ENCODE measurements at places on chromosomes 1 and 21.
A peak's percentile ranks its signal among the peaks of the same experiment; 100 is the strongest.

GRCh38 chr1:244205171-244205570, 154.1 kb downstream of the ZBTB18 start:
- no peak for DNase-seq

DNA sequence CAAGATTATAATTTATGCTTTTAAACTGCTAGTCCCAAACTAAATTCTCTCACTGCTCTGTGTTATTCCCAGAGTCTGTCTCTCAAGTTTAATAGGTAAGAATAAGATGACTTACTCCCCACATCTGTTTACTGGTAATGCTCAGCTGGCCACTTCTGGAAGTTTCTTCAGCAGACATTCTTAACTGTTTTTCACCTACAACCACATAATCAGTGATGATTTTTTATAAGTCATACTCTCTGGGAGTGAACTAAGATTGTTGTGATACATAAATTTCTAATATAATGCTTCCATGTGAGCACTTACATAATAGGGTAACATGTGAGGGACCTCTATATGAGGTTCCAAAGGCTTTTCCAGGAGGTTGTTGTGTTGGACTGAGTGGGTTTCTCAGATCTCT, 8.7 kb downstream of the SLAMF7 start:
- DNase-seq = no peak

DNA sequence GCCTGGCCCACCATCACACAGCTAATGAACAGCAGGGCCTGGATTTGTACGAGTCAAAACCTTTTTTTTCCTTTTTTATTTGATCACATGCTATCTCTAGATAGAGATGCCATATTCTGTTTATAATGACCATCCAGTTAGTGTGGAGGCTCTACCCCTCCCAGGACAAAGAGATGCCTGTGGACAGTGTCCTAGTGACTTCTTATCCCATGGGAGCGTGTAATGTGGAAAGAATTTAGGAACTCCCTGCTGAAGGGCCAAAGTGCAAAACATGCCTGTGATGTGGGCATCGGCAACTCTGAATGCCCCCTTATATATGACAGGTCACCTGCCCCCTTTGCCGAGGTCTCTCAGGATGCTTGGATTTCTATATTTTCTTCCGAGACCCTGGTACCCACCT, 292.2 kb downstream of the RRAGC start:
- DNase-seq = no peak

GRCh38 chr1:1063261-1063944, 10.7 kb downstream of the RNF223 start:
- DNase-seq = no peak

DNA sequence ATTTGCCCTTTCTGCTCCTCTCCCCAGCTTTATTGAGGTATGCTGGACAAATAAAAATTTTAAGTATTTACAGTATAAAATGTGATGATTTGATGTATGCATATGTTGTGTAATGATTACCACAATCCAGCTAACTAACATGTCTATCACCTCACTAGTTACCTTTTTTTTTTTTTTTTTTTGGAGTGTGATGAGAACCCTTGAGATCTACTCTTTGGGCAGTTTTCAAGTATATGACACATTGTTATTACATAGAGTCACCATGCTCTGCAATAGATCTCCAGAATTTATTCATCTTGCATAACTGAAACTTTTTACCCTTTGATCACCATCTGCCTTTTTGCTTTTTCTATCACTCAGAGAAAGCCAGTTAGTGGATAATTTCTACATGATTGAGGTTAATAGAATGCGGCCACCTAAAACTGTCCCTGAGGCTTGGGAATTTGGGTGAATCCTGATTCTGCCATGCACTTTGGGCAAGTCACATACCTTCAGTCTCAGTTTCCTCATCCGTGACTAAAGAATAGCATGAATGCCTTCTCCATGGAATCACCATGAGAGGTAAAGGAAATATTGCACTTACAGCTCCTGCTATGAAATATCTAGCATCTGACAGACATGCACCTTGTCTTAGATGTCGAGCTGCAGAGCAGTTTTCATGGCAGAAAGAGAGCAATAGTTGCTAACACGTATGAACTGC, 295.2 kb downstream of the DISC1 start:
- DNase-seq = no peak

DNA sequence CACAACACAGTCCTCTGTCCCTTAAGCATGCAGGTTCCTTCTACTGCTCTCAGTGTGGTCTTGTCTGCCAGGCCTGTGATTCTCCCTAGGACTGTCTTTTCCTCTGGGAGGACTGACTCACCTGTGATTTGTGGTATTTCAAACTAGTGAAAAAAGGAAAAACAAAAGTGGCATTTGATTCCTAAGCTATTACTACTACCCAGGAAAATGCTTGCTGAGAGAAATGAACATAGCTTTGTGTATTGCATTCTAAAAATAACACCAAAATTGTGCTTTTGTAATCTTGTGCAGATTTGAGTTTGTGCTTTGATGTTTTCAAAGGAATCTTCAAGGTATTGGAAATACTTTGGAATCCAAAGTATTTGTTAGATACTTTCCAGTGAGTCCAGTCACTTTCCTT, 57.0 kb downstream of the GPR161 start:
- no peak for DNase-seq

GRCh38 chr1:58905628-58906221, 121.9 kb upstream of the JUN start:
- DNase-seq = no peak

- no peak for DNase-seq
Measured at GRCh38 chr1:19625291-19625937, 18.7 kb upstream of the NBL1 start.

- DNase-seq = no peak
Measured at GRCh38 chr21:42199868-42200463, 19.0 kb upstream of the ABCG1 start.

- DNase-seq = no peak
Measured at GRCh38 chr1:58251430-58252073, 295.0 kb downstream of the OMA1 start.

DNA sequence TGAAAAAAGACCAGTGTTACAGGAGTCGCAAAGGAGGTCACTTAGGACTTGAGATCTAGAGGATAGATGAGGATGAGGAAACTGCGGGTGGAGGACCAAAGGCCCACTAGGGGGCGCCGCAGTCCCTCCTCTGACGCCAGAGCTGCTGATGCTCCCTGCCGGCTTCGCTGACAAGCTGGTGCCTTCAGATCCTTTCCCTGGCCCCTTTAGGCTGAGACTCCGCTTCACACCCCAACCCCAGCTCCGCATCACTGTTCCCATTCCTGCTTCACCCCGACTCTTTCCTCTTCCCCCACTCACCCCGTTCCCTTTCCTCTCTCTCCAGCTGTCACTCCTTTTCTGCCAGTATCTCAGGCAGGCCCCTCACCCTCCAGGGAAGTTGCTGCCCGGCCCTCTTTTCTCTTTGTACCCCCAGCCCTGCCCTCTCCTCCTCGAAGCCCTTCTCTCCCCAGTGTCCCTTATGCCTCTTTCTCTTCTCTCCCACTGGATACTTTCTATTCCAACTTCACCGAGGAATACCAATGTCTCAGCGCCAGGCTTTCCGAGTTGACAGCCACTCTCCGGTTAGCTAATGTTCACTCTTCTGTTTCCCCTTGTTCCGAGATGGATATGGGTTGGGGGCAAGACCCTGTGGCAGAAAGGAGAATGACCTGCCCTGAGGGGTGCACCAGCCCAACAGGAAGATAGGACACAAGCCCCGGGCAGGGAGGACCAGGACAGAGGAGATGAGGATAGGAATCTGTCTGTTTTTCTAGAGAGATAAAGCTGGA, 4.5 kb downstream of the KCNJ9 start:
- peak; percentile 69 for DNase-seq

DNA sequence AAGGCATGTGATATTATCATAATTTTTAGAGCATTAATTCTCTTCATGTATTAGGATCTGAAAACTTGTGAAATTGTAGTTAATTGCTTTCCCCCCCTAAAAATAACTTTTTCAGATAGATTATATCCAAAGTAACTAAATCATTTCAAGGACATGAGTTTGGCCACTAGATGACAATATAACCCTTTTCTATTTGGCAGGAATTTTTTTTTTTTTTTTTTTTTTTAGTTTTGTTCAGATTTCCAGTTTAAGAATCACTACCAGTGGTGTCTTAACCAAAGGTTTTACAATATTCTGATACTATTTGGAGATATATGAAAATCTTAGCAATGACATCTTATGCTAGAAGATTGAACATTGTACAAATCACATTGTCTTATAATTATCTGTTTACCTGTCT, 370.8 kb downstream of the AMY1C start:
- no peak for DNase-seq

DNA sequence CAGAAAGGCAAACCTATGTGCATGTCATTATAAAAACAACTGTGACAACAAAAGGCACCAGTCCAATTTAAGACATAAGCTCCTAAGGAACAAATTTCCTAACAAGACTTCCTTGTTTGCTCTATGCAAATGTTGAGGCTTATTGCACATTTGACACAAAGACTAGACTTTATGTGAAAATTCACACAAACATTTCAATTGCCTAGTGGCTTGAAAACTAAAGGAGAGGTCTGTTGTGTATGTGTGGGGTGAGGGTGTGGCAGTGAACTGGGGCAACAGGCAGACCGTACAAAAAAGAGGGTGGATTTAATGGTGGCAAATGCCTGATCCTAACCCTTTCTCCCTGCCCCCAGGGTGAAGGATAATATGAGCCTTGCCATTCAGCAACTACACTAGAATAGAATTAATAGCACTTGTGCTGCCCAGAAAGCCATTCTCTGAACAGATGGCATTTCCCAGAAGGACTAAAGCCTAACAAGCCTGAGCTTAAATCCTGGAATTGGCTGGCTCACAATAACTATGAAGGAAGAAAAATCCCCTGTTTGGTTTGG, 73.9 kb downstream of the GLUL start:
- DNase-seq = no peak

GRCh38 chr1:9737671-9738070, 86.1 kb downstream of the CLSTN1 start:
- DNase-seq = no peak

DNA sequence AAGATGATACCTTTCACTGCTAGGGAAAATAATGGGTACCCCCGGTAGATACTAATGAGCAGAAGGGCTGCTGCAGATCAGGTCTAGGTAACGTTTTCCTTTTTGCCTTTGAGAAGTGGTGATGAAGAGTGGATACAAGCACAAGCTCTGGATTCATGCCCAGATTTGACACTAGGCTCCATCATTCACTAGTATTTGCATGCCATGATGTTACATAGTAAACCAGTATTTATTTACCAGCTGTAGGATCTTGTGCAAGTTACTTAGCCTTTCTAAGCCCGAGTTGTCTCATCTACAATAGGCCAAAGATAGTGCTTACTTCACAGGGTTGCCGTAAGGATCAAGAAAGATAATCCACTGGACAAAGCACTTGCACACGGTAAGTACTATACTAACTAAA, 14.2 kb downstream of the PTPN14 start:
- no peak for DNase-seq

DNA sequence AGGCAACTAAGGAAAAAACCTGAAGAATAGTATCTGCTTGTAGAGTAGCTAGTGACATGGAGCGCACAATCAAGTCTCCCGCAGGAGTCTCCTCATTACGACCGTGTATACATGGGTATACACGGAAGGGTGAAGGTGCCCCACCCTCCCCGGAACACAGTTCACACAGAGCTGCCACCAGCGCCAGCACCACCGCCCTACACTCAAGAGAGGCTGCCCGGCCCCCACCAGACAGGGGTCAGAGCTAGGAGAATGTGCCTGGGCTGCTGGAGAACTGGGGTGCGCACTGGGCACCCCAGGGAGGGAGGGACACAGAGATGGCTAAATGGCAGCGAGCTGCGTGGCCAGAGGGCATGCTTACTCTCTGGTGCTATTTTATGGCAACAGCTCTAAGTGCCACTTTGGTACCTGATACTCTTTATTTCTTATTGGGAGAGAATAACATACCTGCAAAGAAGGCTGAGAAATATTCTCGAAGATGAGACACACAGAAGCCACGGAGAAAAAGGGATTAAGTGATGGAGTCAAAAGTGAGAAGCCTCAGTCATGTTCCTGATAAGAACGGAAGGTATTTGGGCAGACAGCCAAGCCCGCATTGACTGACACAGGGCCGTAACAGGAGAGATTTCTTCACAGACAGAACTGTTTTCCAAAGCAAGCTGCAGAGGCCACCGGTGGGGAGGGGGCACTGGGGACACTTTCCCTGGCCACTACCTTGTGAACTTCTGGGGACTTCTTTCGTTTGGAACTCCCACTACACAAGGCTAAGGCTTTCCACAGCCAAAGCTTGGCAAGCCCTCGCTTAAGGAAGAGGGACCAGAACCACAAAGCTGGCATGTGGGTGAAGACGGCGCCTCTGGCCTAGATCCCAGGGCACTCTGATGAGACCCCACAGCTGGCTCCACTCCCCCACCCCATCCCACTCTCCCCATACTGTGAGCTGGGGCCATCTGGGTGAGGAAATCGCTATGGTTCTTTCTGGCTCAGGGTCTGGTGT, 108.0 kb downstream of the PGBD5 start:
- DNase-seq = no peak

GRCh38 chr1:53580739-53581475, 121.7 kb downstream of the DMRTB1 start:
- no peak for DNase-seq

DNA sequence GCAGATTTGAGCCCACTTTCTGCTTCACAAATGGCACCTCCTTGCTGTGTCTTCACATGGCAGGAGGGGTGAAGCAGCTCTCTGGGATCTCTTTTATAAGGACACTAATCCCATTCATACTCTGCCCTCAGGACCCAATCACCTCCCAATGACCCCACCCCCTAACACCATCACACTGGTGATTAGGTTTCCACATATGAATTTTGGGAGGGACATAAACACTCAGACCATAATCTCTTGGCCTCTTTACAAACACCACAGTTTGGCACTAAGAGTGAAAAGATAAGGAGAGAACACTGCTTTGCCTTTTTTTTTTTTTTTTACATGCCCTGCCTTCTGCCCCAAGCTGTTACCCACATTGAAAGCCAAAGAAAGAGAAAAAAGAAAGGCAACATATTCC, 166.2 kb upstream of the NFIA start:
- DNase-seq = no peak

DNA sequence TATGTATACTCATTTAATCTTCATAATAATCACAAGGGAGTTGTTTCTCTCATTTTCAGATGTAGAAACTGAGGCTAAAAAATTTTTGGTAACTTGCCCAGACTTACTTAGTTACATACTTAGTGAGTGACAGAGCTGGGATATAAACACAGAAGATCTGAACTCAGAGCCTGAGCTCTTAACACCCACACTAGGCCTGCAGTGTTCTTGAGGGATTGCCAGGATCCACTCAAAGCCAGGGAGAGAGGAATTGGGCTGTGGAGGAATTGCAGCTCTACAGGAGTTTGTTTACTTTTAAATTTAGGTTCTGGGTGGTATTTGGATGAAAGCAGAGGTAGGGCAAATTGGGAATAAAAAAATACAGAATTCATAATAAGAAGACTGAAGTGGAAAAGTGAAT, 515.1 kb upstream of the PLXNA2 start:
- no peak for DNase-seq

GRCh38 chr1:99957818-99958217, 12.0 kb upstream of the SLC35A3 start:
- no peak for DNase-seq

DNA sequence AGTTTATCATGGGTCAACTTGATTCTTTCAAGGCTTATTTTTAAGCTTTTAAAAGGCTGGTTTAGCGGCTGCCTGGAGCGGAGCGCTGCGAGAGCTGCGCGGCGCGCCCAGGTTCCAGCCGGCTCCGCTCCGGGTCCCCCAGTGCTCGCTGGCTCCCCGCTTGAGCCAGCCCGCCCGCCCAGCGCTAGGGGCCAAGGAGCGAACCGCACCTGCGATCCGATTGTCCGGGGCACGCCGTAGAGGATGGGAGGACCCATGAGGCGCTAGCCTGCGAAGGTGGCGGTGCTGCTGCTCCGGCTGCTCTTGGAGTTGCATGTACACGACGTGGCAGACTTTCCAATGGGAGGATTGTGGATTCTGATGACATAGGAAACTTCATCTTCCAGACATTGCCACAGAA, 9.9 kb upstream of the CFHR4 start:
- DNase-seq = no peak

All from stimulated activated CD4-positive, alpha-beta T cell treated with anti-CD3 and anti-CD28 coated beads, TNF-alpha, amount 100 ng/mL, for 4 hours (primary cell).